ENCODE measurements at places on chromosomes 7 and 10. TPM values are rescaled to one million over a fixed set of nuclear protein-coding genes. Genes with fewer than 3 reads are reported as not detected.

The CCDC146 gene
- total RNA-seq: 2.3 TPM

The HOXA1 gene
- total RNA-seq: 0.09 TPM

The ANKRD61 gene
- 0.58 TPM for total RNA-seq

The OR6V1 gene
- total RNA-seq: not detected

The SPDYE1 gene
- total RNA-seq: not detected

The PRR15 gene
- total RNA-seq: not detected

The AHR gene
- 30.7 TPM for total RNA-seq

The SPDYE5 gene
- not detected for total RNA-seq

The IL15RA gene
- 24.4 TPM for total RNA-seq

The ITIH2 gene
- not detected for total RNA-seq

The FAM25C gene
- total RNA-seq: not detected

The ZNF282 gene
- 44.7 TPM for total RNA-seq

The CYP2C8 gene
- not detected for total RNA-seq

The GIMAP8 gene
- total RNA-seq: 7.9 TPM

The PSD gene
- 10.4 TPM for total RNA-seq

The CCL24 gene
- not detected for total RNA-seq

The PLEKHS1 gene
- total RNA-seq: not detected

The PTPN20 gene
- 0.28 TPM for total RNA-seq

The LYZL2 gene
- not detected for total RNA-seq

The INMT gene
- not detected for total RNA-seq

The ZCWPW1 gene
- 2.6 TPM for total RNA-seq

The WEE2 gene
- total RNA-seq: not detected

The LRRD1 gene
- not detected for total RNA-seq

The MMD2 gene
- not detected for total RNA-seq

The VSTM4 gene
- total RNA-seq: 0.50 TPM

The BLOC1S2 gene
- total RNA-seq: 62.0 TPM

The EPC1 gene
- 34.3 TPM for total RNA-seq

The CYP2C9 gene
- total RNA-seq: not detected

The AASS gene
- 0.47 TPM for total RNA-seq

The ADAM12 gene
- total RNA-seq: not detected

The GIMAP6 gene
- total RNA-seq: 35.8 TPM

The RBAK gene
- 13.6 TPM for total RNA-seq

The ASIC3 gene
- 4.0 TPM for total RNA-seq

The TMEM213 gene
- not detected for total RNA-seq

The LMOD2 gene
- total RNA-seq: not detected

The CALML5 gene
- not detected for total RNA-seq

The MYL10 gene
- total RNA-seq: not detected

The TET1 gene
- 1.2 TPM for total RNA-seq

The LRRC18 gene
- not detected for total RNA-seq

The CAV1 gene
- total RNA-seq: 0.17 TPM

The SLC18A3 gene
- total RNA-seq: not detected

The SPDYE18 gene
- 0.26 TPM for total RNA-seq

The ETV1 gene
- total RNA-seq: not detected

The PTPRZ1 gene
- total RNA-seq: not detected

The SFR1 gene
- 12.1 TPM for total RNA-seq

The GRM8 gene
- total RNA-seq: not detected

The TMEM72 gene
- total RNA-seq: not detected

The CEP55 gene
- 59.3 TPM for total RNA-seq

The SPDYE6 gene
- total RNA-seq: not detected

The ST8SIA6 gene
- not detected for total RNA-seq

The HOXA6 gene
- total RNA-seq: not detected
